ENCODE measurements at places on chromosomes 3 and 15. TPM values are rescaled to one million over a fixed set of nuclear protein-coding genes. Genes with fewer than 3 reads are reported as not detected.

Gene GABRB3
- 0.52 TPM for total RNA-seq

Gene THAP10
- total RNA-seq = 5.2 TPM

Gene GJD2
- total RNA-seq = not detected

Gene CNTN4
- 11.0 TPM for total RNA-seq

Gene RASA2
- 9.9 TPM for total RNA-seq

Gene RASGRP1
- 0.52 TPM for total RNA-seq

Gene FHIT
- 4.2 TPM for total RNA-seq

Gene CCRL2
- total RNA-seq = 1.6 TPM

Gene GREM1
- total RNA-seq = 0.52 TPM

Gene TRH
- total RNA-seq = 0.52 TPM

Gene GOLGA8O
- total RNA-seq = 1.6 TPM

Gene EPB42
- 13.6 TPM for total RNA-seq

All from skeletal muscle tissue (tissue), 5 donors.